NCI-H774 (cell line): ENCODE measurements at places on chromosomes 11 and 22.

DNA sequence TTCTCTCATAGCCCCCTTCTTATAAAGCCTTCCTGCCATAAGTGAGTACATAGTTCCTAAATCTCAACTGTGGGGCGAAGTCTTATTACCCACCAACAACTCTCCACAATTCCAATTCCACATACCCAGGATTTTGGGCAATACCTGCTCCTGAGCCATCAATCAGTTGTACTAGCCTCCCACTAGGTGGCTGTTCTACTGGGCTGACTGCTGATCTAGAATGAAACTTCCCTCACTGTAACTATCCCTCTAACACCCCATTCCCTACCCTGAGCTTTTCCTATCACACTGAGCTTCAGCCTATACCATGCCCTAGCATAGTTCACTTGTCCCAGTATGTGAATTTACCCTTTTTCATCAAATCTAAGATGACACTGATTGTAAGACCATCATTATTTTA is 52.5 kb downstream of the RRAS2 start:
- DNase-seq: no peak

GRCh38 chr22:25449781-25450317 is 114.6 kb upstream of the GRK3 start:
- no peak for DNase-seq

GRCh38 chr11:79561496-79561895 is 120.7 kb upstream of the TENM4 start:
- no peak for DNase-seq

GRCh38 chr22:34567367-34567766 is 498.6 kb upstream of the ISX start:
- no peak for DNase-seq

GRCh38 chr22:27905653-27906052 is 13.4 kb downstream of the PITPNB start:
- DNase-seq: no peak

GRCh38 chr11:134578807-134579723 is 167.0 kb upstream of the B3GAT1 start:
- no peak for DNase-seq

- no peak for DNase-seq
These were observed 18.2 kb downstream of the PVALB start for GRCh38 chr22:36798674-36799066.

- DNase-seq: no peak
These were observed 36.0 kb upstream of the OLFML1 start for GRCh38 chr11:7449211-7449840.

GRCh38 chr11:101917226-101917625 is 904 bp upstream of the ANGPTL5 start:
- no peak for DNase-seq

- DNase-seq: no peak
These were observed 3.1 kb upstream of the CLDN5 start for GRCh38 chr22:19527321-19527721.

- no peak for DNase-seq
These were observed 2.6 kb upstream of the VWCE start for GRCh38 chr11:61297746-61298145.

DNA sequence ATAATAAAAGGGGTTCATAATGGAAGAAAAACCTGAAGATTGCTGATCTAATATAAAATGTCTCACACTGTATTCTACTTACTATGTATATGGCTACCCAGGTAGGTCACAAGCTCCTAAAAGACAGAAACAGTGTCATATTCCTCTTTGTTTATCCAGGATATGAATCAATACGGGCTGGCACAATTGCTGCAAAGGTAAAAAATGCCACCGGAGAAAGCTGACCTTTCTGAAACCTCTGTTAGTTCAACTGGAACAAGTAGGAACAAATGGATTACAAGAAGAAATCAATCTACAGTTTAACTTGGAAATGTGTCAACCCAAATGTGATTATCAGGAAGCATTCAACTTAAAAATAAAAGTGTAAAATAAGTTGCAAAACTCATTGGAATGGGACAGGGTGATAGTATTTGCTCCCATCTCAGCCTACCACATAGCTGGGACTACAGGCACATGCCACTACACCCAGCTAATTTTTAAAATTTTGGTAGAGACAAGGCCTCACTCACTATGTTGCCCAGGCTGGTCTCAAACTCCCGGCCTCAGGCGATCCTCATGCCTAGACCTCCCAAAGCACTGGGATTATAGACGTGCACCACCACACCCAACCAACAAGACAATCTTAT is 27.6 kb downstream of the SLC35F2 start:
- DNase-seq: no peak
